Ascending aorta (tissue), 2 donors: ENCODE measurements at places on chromosomes 2 and 18. TPM values are rescaled to one million over a fixed set of nuclear protein-coding genes. Genes with fewer than 3 reads are reported as not detected.

ASIC4 gene
- not detected for total RNA-seq

MOCOS gene
- 0.21 TPM for total RNA-seq

C2orf66 gene
- not detected for total RNA-seq

MOGAT1 gene
- not detected for total RNA-seq

DNA sequence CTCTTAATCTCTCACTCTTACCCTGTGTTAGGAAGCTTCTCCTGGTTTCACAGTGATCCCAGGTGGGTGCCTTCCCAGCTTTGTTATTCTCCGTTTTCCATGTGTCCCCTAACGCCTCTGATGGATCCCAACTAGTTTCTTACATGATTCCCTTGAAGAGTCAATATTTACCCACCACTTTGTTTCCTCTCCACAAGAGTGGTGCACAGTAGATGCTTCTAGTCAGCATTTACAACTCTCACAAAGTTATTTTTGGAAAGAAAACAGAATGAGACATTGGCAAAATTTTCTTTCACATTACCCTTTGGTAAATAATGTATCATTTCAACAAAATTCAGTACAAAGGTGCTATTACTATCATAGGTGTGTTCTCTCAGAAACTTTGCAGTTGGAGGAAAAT lies 1611.1 kb upstream of the ZEB2 start:
- no peak for DNase-seq
- H3K27ac ChIP-seq, result no peak overlapping the region
- H3K27me3 ChIP-seq, result no peaks in the 10 kb centered on the region
- H3K36me3 ChIP-seq, result no peaks in the 10 kb centered on the region

- no peaks in the 10 kb centered on the region for H3K27me3 ChIP-seq
- DNase-seq, result no peak
- peak overlapping the region; percentile 65 for H3K4me3 ChIP-seq
- no peak overlapping the region for H3K27ac ChIP-seq
Measured at GRCh38 chr2:174730698-174731018, 33.6 kb downstream of the CHRNA1 start.

- H3K4me1 ChIP-seq, result peaks cover 5% of the 10 kb centered on the region
- no peak overlapping the region for H3K4me3 ChIP-seq
- no peaks in the 10 kb centered on the region for H3K27me3 ChIP-seq
Measured at GRCh38 chr2:190927301-190927700, 46.7 kb downstream of the GLS start.

- H3K36me3 ChIP-seq, result no peaks in the 10 kb centered on the region
- DNase-seq, result no peak
- H3K4me3 ChIP-seq, result no peak overlapping the region
- no peaks in the 10 kb centered on the region for H3K4me1 ChIP-seq
- no peak overlapping the region for H3K27ac ChIP-seq
- no peaks in the 10 kb centered on the region for H3K27me3 ChIP-seq
Measured at GRCh38 chr18:25327584-25327983, 24.4 kb downstream of the ZNF521 start.

DNA sequence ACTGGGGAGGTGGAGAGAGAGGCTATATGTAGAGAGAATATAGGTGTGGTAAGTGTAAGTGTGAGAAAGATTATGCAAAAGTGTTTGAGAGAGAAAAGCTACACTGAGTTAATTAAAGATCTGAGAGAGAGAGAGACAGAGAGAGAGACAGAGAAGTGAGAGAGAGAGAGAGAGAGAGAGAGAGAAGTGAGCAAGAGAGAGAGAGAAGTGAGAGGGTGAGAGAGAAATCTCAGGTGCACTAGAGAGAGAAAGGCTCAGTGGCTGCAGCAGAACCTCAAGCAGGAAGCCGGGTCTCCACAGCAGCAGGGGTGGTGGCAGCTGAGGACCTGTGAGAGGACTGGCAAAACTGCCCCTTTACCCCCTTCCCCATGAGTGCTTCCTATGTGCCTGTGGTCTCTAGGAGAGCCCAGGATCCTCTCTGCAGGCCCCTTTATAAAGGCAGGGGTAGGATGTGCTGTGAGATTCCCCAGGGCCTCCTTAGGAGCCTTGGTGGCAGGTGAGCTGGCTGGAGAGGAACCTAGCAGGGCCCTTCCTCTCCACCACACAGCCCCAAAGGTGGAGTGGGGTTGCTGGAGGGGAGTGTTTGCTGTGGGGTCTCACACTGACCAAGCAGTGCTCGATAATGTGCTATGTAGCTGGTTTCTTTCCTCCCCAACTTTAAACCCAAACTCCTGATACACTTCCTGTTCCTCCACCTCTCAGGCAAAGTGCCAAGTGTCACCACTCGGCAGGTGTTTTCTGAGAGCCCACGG lies 52.6 kb downstream of the SLC4A5 start:
- H3K36me3 ChIP-seq, result no peaks in the 10 kb centered on the region
- H3K4me1 ChIP-seq, result no peaks in the 10 kb centered on the region
- H3K27me3 ChIP-seq, result no peaks in the 10 kb centered on the region
- H3K4me3 ChIP-seq, result no peak overlapping the region
- no peak for DNase-seq

- no peak overlapping the region for H3K4me3 ChIP-seq
- H3K27me3 ChIP-seq, result no peaks in the 10 kb centered on the region
- no peaks in the 10 kb centered on the region for H3K36me3 ChIP-seq
Measured at GRCh38 chr2:207704078-207704477, 7.4 kb upstream of the CCNYL1 start.

GRCh38 chr18:10378688-10379420 lies 75.6 kb upstream of the APCDD1 start:
- H3K27me3 ChIP-seq, result no peaks in the 10 kb centered on the region
- no peaks in the 10 kb centered on the region for H3K36me3 ChIP-seq
- H3K27ac ChIP-seq, result no peak overlapping the region
- no peaks in the 10 kb centered on the region for H3K4me1 ChIP-seq
- no peak overlapping the region for H3K4me3 ChIP-seq
- DNase-seq, result no peak

DNA sequence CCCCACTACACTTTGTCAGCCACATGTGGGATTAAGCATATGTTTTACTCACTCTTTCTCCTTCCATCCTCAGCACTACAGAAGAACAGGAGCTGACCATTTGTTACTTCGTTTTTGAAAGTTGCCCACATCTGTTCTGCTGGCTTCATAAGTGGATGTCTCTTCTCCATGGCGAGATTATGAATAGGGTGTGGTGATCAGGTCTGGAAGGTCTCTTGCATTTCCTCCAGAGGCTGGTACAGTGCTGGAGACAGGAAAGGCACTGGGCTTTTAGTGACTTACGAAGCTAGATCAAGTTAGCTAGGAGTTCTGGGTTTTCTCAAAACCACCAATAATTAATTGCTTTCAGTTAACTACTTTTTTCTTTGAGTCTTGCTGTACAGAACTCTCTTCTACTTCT lies 136.5 kb downstream of the AQP4 start:
- no peaks in the 10 kb centered on the region for H3K36me3 ChIP-seq
- H3K4me1 ChIP-seq, result no peaks in the 10 kb centered on the region
- H3K4me3 ChIP-seq, result no peak overlapping the region

GRCh38 chr2:168730344-168730743 lies 72.1 kb upstream of the NOSTRIN start:
- H3K27me3 ChIP-seq, result no peaks in the 10 kb centered on the region
- no peak overlapping the region for H3K4me3 ChIP-seq
- DNase-seq, result no peak
- H3K4me1 ChIP-seq, result no peaks in the 10 kb centered on the region
- H3K27ac ChIP-seq, result no peak overlapping the region

DNA sequence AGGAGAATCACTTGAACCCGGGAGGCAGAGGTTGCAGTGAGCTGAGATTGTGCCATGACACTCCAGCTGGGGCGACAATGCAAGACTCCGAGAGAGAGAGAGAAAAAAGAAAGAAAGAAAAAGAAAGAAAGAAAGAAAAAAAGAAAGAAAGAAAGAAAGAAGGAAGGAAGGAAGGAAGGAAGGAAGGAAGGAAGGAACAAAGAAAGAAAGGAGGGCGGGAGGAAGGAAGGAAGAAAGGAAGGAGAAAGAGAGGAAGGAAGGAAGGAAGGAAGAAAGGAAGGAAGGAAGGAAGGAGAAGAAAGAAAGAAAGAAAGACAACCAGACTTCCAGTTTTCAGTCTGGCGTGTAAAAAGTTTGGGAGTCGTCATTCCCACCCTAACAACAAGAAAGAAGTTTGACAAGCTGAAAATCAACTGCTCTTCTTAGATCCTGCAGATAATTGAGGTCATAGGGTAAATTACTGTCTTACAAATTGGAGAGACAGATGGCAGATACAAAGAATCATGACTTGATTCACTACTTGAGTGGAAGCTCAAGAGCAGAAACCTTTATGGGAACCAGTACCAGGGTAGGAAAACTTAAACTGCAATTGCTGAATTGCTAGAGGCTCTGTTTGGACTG lies 15.1 kb upstream of the CYP27C1 start:
- H3K4me1 ChIP-seq, result no peaks in the 10 kb centered on the region
- H3K27ac ChIP-seq, result no peak overlapping the region
- H3K36me3 ChIP-seq, result no peaks in the 10 kb centered on the region
- H3K4me3 ChIP-seq, result no peak overlapping the region
- no peak for DNase-seq
- no peaks in the 10 kb centered on the region for H3K27me3 ChIP-seq

GRCh38 chr2:75788154-75788553 lies 77.4 kb upstream of the GCFC2 start:
- DNase-seq, result no peak
- no peaks in the 10 kb centered on the region for H3K36me3 ChIP-seq
- no peak overlapping the region for H3K27ac ChIP-seq
- H3K4me3 ChIP-seq, result no peak overlapping the region
- no peaks in the 10 kb centered on the region for H3K4me1 ChIP-seq

DNA sequence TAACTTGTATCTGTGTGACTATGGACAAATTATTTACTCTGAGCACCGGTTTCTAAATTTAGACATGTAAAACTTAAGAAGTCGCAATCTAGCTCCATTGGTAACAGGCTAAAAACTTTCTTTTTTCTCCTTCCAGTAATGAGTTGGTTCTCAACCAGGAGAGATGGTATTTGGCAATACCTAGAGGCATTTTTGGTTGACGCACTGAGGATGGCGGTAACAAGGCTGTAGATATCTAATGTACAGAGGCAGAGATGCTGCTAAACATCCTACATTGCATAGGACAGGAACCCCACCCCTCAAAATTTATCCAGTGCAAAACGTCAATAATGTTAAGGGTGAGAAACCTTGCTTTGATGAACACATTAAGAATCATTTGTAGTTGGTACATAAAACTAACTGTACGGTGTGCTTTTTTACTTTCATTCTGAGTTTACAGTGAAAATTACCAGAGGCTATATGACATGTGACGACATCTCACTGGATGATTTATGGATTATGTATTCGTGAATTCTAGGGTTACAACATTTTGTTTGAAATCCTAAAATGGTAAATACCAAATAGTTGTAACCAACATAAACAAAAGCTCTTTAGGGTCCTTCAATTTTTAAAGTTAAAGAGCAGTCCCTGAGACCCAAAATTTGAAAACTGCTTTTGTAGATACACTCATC lies 91.3 kb downstream of the TLK1 start:
- no peaks in the 10 kb centered on the region for H3K4me1 ChIP-seq
- no peaks in the 10 kb centered on the region for H3K27me3 ChIP-seq
- H3K4me3 ChIP-seq, result no peak overlapping the region
- no peak for DNase-seq
- H3K27ac ChIP-seq, result no peak overlapping the region

DNA sequence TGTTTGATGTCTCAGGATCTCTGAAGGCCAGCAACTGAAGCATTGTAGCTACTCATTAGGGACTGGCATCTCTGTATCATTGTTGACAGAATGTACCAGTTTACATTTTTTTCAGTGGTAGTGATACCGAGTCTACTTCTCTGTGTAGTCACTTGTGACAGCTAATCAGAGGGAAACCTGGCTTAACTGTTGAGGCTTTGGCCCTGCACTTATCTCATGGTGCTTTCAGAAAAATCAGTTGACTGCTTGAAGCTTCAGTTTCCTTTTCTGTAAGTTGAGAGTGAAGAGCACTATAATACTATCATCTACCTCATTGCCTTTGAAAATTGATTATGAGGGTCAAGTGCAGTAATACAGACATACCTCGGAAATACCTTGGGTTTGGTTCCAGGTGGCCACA lies 90.0 kb downstream of the COMMD1 start:
- H3K27me3 ChIP-seq, result no peaks in the 10 kb centered on the region
- no peak overlapping the region for H3K4me3 ChIP-seq
- H3K27ac ChIP-seq, result no peak overlapping the region
- H3K4me1 ChIP-seq, result no peaks in the 10 kb centered on the region

GRCh38 chr2:241803387-241804325 lies 5.3 kb upstream of the NEU4 start:
- no peaks in the 10 kb centered on the region for H3K36me3 ChIP-seq
- no peak for DNase-seq
- peaks cover 11% of the 10 kb centered on the region for H3K4me1 ChIP-seq
- no peak overlapping the region for H3K27ac ChIP-seq

DNA sequence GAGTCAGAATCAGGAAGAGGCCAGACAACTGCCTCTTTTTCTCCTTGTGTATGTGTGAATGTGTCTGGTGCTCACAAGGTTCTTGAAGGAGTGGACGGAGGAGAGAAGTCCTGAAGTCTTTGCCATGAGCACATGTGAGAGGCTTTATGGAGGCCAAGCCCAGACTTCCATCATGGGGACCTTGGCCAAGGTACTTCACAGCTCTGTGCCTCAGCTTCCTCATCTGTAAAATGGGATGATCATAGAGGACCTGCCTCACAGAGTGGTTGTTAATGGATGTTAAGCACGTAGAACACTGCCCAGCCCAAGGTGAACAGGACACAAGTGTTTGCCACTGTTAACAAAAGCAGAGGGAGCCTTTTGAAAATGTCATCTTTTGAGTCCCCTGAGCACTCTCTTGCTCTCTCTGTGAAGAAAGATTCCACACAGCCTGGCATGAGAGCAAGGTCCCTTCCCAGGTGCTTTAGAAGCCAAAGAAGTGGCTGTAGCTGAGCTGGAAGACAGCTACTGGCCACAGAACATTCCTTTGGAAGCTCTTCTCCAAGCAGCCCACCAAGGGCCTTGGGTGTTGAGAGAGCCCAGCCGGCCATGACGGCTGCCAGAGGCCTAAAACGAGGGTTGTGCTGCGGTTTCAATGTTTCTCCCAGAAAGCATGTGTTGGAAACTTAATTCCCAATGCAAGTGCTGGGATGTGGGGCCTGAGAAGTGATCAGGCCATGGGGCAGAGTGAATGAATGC lies 41.8 kb upstream of the ASPRV1 start:
- no peak overlapping the region for H3K27ac ChIP-seq
- no peaks in the 10 kb centered on the region for H3K27me3 ChIP-seq
- no peak overlapping the region for H3K4me3 ChIP-seq
- DNase-seq, result no peak
- H3K4me1 ChIP-seq, result no peaks in the 10 kb centered on the region
- H3K36me3 ChIP-seq, result no peaks in the 10 kb centered on the region
